ENCODE measurements at places on chromosomes 7 and 10. TPM values are rescaled to one million over a fixed set of nuclear protein-coding genes. Genes with fewer than 3 reads are reported as not detected.

GRCh38 chr10:16828701-16829175, 11.5 kb upstream of the RSU1 start:
- DNase-seq, result no peak

- DNase-seq, result no peak
Observed at GRCh38 chr7:102934701-102935100, 21.9 kb downstream of the LRRC17 start.

DNA sequence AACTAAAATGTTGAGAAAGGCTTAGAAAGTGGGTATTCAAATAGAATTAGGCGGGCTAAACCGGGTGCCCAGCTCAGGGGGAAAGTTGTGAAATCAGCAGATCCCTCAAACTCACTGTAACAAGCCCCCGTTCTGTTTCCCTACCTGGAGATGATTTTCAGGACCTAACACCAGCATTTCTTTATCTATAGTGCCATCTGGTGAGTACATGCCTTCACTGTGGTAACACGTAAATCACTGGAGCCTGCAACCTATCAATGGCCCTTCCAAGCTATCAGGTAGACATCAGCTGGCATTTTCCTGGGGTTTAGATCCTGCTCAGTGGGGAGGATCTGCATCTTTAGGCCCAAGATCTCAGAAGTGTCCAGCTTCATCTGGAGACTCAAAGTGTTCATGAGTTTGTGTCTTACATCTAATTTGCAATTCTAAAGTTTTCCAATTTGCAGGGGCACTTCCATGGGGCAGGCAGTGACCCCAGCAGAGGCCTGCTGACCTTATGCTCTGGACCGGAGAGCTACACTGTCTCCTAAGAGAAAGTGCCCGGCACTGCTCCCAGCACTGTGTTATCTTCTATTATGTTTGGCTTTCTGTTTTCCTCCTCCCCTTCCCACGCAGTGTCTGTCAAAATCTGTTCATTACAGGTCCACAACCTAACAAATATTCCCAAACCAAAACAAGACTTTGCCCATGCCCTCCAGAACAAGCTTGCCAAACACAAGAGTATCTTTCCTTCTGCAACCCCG, 132.5 kb downstream of the LSM5 start:
- DNase-seq, result peak; percentile 20

DNA sequence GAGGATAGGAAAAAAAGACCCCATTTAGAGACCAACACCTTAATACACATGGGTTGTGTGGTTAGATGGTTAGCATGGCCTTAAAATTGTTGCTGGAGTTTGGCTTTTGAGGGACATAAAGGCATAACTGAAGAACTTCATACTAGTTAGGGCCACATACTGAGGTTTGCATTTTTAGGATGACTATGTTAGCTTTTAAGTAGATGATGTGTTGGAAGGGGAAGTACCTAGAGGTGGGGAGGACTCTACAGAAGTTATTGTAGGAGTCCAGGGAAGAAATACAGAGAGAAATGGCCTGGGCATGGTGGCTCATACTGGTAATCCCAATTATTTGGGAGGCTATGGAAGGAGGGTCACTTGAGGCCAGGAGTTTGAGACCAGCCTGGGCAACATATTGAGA, 40.5 kb downstream of the ENTPD1 start:
- DNase-seq, result no peak

DNA sequence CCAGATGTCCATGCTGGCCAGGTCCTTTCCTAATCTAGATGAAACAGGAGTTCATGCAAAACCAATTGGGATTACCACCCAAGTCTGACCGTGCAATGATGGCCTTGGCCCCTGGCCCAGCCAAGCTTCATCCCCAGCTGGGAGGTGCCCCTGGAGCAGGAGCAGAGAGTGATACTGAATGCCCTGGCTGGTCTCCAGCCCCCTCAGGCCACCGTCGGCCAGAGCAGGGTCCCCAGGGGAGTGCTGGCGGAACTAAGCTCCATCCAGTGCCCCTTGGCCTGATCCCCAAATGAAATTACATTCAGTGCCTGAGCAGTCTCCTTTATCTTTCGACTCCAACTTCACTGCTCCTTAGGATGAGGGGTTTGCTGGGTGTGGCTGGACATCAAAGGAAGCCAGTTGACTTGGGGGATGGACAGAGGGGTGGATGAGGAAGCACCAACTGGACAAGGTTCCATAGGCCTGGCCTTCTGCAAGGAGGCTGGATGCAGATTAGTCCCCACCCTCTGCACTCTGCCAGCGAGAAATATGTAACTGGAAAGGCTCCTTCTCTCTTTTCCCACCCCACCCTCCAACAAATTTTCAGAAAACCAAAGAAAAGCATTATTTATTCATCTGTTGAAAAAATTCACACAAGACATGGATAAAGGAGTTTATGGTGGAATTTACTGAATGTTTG, 275.5 kb downstream of the PLXNA4 start:
- no peak for DNase-seq

DNA sequence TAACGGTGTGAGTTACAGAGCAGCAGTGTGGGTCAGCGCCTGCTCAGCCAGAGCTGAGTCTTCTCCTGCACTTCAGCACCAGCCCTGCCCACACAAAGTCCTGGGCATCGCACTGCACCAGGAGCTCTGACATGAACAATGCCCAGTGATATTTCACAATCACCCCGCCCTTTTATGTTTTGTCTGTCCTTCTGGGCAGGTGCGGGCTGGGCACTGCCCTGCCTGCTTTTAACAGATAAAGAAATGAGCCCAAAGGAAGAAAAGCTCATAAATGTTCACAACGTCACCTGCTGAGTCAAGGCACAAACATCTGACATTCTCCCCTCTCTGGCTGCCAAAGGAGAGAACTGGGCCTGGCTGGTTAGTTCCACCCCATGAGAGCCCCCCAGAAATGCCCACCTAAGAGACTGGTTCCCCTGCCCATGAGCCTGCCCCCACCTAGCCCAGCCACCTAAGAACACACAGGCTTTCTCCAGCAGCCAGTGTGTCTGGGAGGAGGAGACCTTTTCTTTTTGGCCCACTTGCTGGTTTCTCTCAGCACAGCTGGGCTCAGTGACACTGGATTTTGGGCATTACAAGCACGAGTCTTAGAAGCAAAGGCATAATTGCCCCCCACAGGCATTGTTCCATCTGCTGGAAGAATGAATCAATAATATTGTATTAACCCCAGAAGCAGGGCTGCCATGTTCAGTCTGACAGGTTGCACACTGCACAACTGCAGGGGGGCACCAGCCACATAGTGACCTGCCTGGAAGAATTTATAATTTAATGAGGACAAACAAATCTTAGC, 22.3 kb downstream of the CALML3 start:
- no peak for DNase-seq

DNA sequence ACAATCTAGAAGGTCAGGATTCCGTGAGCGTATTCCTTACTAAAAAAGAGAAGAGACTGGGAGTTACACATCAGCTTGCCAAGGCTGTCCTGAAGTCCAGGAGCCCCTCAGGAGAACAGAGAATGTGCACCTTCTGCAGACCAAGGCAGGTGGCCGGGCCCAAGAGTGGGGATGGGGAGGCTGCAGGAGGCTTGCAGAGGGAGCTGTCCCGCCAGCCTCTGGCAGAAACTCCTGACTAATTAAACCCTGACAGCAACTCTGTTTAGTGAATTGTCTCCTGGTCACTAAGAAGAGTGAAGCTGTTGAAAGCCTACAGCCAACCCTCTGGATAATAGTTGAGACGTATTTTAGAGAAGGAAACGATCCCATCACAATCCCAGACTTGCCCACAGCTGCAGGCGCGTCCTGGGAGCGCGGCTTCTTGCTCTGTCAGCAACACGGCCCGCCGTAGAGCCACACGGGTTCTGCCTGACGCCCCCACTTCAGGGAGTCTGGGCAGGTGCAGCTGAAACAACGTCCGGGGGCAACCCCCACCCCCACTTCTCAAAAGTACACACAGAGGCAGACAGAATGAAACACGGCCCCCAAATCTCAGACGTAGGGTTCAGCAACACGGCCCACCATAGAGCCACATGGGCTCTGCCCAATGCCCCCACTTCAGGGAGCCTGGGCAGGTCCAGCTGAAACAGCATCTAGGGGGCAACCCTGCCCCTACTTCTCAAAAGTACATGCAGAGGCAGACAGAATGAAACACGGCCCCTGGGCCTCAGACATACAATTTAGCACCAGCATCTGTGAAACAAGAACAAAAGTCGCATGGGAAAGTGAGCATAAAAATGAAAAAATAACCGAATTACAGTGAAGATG, 45.2 kb downstream of the DIP2C start:
- no peak for DNase-seq

GRCh38 chr7:66699998-66700397, 40.5 kb upstream of the RABGEF1 start:
- DNase-seq, result no peak

- no peak for DNase-seq
Observed at GRCh38 chr10:27745732-27746396, at the start of gene MKX. TSS of gene MKX (minus strand) at chr10:27745819. CDS start at chr10:27743415, 2,404 bp downstream.

DNA sequence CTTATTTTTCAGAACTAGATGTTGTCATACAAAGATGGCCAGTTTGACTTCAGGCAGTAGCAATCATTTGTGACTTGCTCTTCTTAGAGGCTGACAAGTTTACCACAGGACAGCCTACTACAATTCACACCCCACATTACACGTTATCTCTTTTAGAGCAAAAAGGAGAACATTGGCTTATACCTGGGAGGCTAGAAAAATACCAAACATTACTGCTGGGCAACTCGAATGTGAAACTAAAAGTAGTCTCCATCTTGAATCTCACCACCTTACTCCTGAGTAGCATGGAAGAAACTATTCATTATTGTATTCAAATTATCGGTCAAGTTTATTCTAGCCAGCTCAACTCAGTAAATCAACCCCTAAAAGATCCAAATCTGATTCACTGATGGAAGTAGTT, 90.7 kb upstream of the TMEM26 start:
- no peak for DNase-seq

- no peak for DNase-seq
Observed at GRCh38 chr10:77576444-77577032, 61.1 kb downstream of the KCNMA1 start.

DNA sequence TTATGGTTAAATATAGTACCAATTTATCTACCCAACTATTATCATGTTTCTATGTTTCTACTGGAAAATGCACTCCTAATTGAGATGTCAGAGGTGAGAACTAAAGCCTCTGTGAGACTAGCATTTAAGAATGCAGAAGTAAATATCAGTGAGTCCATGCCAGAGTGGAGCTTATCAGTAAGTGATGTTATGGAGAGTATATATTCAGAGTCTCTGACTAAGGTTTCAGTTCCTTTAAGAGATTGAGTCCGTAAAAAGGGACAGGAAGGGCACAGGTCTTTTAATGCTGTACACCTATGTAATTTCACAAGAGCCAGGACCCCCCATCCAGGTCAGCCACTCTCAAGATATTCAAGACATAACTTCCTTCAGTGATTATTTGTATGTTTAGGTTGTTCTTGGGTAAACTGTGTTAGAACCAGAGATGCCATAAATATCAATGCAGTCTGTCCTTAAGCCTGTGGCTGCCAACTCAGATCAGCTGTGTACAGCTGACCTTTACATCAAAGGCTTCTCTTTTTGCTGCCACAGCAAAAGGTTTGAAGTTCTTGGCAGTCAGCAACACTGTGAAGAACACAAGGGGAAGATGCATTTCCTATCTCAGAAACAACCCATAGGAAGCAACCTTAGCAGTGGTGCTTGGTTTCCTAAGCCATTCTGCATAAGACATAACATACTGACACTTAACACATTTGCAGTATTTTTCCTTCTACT, 244.8 kb downstream of the BICC1 start:
- DNase-seq, result no peak

Gene MBL2
- not detected for total RNA-seq

Gene VSTM2A
- not detected for total RNA-seq

Gene FBXL13
- 38.7 TPM for total RNA-seq

Gene URGCP
- 24.0 TPM for total RNA-seq

Gene PPP1R3A
- total RNA-seq, result not detected

Gene GIMAP6
- not detected for total RNA-seq

Gene OR6V1
- not detected for total RNA-seq

Gene FAM13C
- total RNA-seq, result 0.10 TPM

Gene IL6
- 207 TPM for total RNA-seq

Gene C7orf57
- total RNA-seq, result 0.12 TPM

Gene CFAP70
- total RNA-seq, result 0.32 TPM

Gene C10orf67
- 0.09 TPM for total RNA-seq

Gene HTR5A
- not detected for total RNA-seq

All from NCI-H460 (cell line).